ENCODE measurements at places on chromosomes 3 and 15.

- no peak for DNase-seq
Observed at GRCh38 chr3:25349828-25350724, 78.0 kb upstream of the RARB start.

GRCh38 chr3:65971293-65972252 lies 67.1 kb downstream of the MAGI1 start:
- no peak for DNase-seq

- DNase-seq = no peak
Observed at GRCh38 chr15:43256341-43256740, 10.4 kb downstream of the TGM5 start.

DNA sequence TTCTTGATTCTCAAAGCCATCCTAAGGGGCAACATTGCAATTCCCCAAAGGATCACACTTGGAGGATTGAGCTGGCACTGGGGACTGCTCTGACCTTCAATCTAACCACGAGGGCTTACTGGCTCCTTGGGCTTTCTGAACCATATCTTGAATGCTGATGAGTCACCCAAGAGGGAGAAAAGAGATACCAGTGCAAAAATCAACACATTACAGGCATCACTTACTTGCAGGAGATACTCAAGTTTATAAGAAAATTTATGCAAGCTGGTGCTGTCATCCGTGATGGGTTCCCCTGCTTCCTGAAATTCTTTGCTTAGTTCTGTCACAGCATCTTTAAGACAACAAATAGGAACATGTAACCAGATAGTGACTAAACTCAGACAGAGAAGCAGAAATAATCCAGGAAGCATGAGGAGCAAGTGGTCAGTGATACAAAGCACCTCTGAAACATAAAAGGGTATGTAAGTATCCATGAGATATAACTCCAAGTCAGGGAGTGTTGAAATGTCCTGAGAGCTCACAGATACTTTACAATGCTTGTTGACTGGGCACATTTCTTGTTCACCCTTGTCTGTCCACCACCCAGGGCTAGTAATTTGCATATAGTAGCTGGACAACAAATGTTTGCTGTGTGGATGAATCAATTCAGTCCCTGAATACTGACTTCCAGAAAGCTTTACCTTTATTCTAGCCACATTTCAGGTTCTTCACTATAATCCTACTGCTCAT lies 14.1 kb downstream of the FYCO1 start:
- DNase-seq = peak; percentile 33

DNA sequence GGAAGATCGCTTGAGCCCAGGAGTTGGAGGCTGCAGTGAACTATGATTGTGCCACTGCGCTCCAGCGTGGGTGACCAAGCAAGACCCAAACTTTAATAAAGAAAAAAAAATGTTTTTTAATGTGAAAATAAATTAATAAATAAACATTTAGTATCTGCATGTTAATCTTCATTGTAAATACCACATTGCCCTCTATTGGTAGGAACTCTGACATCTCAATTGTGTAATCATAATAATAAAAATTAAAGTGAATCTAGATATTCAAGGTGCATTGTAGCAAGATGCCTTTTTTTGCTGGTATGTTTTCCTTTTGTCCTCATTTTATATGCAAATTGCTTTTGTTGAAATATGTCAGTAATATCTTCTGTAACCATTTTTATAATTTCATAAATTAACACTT lies 95.0 kb upstream of the LIMD1 start:
- peak; percentile 57 for DNase-seq

- DNase-seq = no peak
Observed at GRCh38 chr3:149459491-149460059, 14.9 kb upstream of the TM4SF4 start.

- DNase-seq = no peak
Observed at GRCh38 chr3:103672346-103672745, 1237.5 kb downstream of the ZPLD1 start.

GRCh38 chr15:30992249-30992864 lies 929 bp upstream of the MTMR10 start:
- no peak for DNase-seq

DNA sequence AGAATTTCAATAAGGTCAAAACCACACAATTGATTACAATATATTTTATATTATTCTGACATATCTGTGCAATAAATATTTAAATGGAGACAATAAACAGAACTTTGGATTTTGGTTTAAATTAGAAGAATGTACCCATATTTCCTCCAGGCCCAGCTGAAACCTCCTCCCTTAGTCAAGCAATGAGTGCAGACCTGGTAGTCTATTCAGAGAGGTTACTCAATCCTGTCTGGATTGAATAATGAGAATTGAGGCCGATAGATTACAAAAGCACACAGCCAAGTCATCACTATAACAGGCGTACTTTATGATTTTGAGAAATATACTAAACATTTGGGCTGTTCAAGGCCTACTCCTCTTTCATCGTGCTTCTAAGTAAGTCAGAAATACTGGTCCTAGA lies 114.5 kb upstream of the STRIT1 start:
- DNase-seq = peak; percentile 17

- no peak for DNase-seq
Observed at GRCh38 chr15:30940359-30940758, 36.6 kb downstream of the FAN1 start.

- no peak for DNase-seq
Observed at GRCh38 chr3:47227678-47228077, 54.9 kb downstream of the KIF9 start.

GRCh38 chr3:8220291-8220690 lies 281.3 kb upstream of the LMCD1 start:
- DNase-seq = peak; percentile 59

DNA sequence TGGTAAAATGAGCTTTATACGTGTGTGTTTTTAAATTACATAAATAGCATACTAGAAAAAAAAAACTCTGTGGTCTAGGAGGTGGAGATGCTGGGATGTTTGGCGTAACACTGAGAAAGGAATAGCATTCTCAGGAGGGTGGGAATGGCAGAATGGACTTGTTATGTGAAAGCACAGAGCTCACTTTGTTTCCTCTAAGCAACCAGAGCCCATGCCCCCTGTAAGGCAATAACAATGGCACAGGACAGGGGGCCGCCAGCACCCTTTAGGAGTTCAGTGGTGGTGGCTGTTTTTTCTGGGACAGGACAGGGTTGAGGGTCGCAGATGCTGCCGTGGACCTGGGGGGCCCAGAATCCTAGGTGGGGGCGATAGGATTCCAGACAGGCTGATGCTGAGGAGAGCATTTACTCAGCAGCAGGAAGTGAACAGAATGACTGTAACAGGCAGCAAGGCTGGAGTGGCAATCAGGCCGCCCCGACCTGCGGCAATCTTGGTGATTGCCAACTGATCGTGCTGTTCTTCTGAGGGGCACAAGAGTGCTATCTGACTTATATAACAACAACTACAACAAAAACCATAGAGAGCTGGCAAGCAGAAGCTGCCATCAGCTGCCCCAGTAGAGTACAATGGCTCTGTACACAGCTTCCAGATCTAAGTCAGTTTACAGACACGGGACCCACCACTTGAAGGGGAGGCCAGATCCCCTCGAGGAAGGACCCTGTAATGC lies 160.4 kb downstream of the UACA start:
- DNase-seq = no peak

DNA sequence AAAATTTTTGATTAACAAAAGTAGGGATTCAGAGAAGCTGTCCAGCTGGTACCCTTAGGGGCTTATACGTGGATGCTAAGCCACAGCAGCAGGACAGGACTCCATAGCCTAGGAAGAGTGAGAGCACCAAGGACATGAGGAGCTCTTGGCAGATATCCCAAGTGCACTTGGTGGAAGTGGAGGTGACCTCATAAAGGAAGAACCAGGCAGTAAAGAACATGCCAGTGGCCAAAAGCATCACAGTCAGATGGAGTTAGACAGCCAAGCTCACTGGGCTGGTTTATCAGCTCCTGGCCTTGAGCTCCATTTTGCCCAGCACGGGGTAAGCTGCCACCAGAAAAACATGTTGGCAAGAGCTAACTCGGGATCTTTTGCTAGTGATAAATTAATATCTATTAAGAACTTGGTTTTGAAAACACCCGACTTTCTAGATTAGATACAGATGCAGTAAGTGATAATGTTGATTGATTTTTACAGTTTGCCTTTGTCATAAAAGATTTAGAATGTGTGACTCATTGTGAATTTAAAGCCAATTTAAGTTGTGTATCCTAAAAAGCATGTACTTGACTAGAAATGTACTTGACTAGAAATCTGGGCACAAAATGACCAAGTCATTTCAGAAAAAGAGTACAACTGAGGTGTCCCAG lies 108.0 kb downstream of the CMSS1 start:
- DNase-seq = peak; percentile 86

GRCh38 chr15:50864873-50865272 lies 43.6 kb upstream of the AP4E1 start:
- DNase-seq = no peak

DNA sequence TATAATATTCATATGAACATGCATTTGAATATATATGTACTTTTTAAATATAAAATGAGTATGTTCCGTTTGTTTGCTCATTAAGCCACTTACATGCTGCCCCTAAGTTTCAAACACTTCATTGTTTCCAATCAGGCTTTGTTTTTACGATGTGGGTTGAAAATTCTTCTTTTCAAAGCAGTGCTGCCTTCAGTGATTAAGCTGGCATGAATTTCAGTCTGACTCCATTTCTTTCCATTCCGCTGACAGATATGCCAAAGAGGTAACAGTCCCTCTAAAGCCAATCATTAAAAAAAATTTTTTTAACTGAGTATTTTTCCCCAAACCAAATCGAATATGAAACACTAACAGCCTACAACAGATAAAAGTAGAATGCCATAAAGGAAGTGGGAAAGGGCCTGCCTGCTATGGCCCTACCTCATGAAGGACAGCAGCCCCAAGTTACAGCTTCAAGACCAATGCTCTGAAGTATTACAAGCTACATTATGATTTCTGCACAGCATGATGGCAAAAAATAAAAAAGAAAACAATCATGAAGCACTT lies 40.0 kb downstream of the DCUN1D1 start:
- DNase-seq = no peak

DNA sequence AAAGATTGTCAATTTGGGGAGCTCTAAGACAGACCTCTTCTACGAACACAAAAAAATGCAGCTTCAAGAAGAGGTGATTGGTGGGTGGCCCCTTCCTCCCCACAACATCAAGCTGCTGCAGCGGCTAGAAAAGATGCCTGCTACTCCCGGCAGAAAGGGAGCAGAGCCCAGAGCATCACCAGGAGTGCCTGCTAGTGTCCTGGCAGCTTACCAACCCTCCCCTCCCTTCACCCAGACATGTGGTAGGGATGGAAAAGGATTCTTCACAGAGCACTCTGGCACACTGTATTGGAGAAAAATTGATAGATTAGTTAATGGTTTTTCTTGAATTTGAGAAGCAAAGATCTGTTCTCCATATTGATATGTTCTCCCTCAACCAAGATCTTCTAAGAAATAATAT lies 10.8 kb downstream of the IP6K1 start:
- no peak for DNase-seq

GRCh38 chr15:101244889-101245668 lies 6.8 kb downstream of the CHSY1 start:
- no peak for DNase-seq

- no peak for DNase-seq
Observed at GRCh38 chr3:117549716-117550115, 840.1 kb downstream of the TUSC7 start.

- peak; percentile 76 for DNase-seq
Observed at GRCh38 chr3:24123596-24123995, 178.5 kb downstream of the NR1D2 start.

GRCh38 chr3:69649120-69650065 lies 89.9 kb upstream of the MITF start:
- no peak for DNase-seq

GRCh38 chr15:48806151-48806550 lies 4.7 kb downstream of the CEP152 start:
- DNase-seq = peak; percentile 34

DNA sequence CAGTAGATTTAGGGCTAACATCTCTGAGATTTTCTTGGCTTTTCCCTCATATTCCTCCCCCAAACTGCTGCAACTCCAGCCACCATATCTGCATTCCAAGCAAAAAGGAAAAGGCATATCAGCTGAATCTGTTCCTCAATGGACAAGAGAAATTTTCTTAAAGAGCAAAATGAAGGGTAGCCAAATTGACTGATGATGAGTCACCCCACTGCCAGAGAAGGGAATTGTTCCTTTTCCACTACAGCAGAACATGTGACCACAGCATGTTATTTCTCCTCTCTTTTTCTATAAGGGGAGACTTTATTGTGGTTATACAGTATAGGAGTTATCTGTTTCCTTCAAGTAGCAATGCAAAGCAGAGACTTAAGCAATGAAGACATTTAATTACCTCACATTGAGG lies 172.5 kb downstream of the MTHFS start:
- DNase-seq = peak; percentile 86

DNA sequence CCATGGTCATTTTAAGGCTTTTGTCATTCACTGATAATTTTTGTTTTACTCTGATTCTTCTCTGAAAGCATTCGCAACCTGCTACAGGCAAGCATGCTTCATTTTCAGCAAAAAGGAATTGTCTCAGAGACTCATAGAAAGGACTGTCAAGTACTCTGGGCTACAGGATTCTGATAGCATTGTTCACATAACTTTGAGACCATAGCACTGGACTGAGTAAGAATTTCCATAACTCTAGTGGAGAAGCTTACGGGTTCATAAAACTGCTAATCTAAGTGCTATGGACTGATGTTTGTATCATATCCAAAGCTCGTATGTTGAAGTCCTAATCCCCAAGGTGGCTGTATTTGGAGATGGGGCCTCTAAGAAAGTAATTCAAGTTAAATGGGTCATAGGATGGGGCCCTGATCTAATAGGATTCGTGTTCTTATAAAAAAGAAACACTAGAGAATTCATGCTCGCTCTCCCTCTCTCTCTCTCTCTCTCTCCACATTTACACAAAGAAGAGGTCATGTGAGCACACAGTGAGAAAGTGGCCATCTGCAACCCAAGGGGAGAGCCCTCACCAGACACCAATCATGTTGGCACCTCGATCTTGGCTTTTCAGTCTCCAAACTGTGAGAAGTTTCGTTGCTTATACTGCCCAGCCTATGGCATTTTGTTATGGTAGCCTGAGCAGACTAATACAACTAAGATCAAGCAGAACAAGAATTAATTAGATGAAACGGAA lies 60.4 kb downstream of the CRYGS start:
- DNase-seq = peak; percentile 19

GRCh38 chr3:44513513-44513912 lies 36.0 kb upstream of the ZNF445 start:
- DNase-seq = no peak

DNA sequence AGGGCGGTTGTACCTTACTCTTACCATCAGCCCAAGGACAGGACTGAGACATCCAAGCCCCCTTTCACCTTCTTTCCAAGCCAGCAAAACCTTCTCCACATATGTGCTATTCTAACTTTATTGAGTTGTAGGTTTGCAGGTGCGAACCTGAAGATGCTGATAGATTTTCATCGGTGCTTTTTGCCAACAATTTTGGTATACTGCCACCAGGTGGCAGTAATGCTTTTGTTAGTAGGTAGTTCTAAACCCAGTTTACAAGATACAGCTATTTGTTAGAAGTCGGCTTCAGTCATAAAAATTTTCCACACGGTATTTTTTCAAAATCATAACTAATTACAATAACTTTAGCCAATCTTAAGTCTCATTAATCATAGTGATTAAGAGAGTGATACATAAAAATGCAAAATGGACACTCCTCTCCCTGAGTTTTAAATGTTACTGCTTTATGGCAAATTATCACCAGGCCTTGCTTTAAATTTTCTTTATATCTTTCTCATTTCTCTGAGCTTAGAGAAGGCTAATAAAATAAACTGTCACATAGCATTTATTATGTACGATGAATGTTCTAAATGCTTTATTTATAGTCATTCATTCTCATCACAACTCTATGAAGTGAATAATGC lies 636 bp downstream of the TBC1D21 start:
- peak; percentile 36 for DNase-seq
